ENCODE measurements at places on chromosomes 2 and 18.

GRCh38 chr2:66198873-66199272 lies 236.1 kb upstream of the MEIS1 start:
- no peak for DNase-seq

GRCh38 chr2:134284119-134284670 lies 30.3 kb downstream of the MGAT5 start:
- no peak for DNase-seq

DNA sequence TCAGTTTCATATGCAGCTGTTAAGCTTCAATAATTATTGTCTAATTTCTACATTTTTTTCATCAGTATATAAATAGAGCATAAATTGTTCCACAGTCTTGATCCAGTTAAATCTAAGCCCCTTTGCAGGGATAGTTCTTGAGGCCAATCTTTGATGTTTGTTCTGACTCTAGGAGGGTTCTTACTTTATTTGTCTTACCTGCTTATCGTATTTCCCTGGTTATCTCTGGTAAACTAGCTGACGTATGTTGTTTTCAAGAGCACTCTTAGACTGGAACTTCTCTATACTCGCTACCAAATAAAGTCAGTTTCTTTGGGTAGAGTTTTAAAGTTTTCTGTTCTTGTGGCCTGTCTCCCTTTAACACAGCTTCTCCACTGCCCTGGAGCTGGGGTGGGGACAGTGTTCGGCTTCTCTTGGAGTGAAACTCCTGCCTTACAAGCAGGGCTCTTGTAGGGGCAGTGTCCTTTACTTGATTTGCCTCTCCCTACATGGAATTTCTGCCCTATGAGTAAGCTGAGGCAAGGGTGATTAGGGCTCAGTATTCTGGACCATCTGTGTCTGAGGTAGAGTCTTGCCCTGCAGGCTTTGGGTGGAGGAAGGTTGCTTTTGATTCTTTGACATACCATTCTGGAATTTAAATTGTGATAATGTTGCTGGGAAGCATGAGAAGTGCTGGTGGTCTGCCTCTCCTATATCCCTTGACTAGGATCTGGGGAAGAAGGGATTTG lies 90.3 kb downstream of the PTPN4 start:
- no peak for DNase-seq

DNA sequence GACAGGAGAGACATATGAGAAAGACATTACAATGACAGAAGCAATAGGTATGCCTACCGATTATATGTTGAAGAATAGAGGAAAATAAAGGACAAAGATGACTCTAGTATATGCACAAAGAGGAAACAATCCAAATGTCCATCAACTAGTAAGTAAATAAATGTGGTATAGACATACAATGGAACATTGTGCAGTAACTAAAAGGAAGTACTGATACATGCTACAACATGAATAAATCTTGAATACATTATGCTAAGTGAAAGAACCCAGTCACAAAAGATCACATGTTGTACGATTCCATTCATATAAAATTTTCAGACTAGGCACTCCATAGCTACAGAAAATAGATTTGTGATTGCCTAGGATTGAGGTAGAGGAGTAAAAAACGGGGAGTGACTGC lies 28.5 kb upstream of the PGAP1 start:
- DNase-seq = no peak

DNA sequence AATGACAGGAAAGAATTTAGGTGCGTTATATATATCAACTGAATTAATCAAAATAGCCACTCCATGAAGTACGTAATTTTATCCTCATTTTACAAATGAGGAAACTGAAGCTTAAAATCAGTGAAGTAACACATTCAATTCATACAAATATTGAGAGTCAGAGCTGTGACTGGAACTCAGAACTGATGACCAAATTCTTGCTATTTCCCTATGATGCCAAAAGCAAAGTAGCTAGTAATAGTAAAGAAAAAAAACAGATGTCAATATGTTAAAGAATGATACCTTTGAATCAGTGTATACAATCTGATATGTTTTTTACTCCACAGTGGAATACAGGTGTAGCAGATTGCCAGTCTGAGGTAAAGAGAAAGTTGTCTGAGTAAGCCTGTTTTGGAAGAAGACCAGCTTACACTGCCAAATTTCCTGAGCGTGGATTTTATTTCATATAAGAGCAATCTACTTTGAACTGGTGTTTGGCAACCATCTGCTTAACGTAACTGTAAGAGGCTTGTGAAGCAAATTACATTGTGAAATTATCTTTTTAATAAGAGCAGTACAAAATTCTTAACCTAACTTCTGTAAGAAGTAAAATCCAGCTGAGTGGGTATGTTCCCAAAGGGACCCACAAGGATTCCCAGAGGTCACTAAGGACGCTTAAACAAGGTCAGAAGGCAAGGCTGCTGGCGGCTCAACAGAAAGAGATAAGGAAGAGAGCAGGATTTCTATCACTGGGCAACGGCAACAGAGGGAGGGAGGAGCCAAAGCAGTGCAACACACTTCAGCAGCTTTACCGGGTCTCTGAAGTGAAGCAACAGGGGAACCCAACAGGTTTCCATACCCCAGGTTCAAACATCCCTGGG lies 85.6 kb downstream of the IKZF2 start:
- no peak for DNase-seq

GRCh38 chr18:45408218-45408617 lies 207.1 kb upstream of the SLC14A2 start:
- no peak for DNase-seq

GRCh38 chr2:75558786-75559679 lies 1.7 kb downstream of the EVA1A start:
- no peak for DNase-seq

DNA sequence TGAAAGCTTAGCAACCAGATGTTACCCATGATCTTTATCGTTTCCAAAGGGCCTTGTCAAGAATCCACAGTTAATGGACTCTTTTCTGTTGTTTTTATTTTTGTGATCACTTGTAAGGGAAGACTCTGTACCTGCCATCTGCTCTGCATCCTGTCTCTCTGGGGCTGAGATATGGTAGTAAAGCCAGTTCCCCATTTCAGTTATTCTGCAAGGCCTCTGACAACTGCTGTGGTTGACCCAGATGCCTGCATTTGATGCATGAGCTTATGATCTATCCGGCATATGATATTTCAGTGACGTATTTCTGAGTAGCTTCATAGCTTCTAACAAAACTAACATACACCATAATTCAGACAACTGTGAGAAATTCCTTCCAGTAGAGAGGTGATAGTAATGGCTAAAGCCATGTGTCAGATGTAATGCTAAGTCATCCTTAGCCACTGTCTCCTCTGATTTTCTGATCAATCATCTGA lies 105.1 kb downstream of the TPO start:
- DNase-seq = no peak

GRCh38 chr2:95345081-95345562 lies 48.0 kb downstream of the KCNIP3 start:
- no peak for DNase-seq

DNA sequence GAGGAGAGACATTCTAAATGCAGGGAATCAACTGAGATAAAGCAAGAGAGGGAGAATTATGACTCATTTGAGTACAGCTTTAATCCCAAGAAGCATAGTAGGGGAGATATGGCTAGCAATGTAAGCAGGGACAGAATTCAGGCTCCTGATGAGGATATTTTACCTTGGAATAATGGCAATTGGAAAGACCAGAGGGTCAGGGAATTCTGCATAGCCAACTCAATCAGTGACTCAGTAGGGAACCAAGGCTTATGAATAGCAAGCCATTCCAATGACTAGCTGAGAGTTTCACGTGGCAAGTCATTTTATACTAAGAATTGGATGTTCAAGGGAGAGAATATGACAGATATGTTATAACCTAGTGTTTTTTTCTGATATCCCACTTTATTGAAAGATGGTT lies 563.8 kb upstream of the NETO1 start:
- DNase-seq = no peak

DNA sequence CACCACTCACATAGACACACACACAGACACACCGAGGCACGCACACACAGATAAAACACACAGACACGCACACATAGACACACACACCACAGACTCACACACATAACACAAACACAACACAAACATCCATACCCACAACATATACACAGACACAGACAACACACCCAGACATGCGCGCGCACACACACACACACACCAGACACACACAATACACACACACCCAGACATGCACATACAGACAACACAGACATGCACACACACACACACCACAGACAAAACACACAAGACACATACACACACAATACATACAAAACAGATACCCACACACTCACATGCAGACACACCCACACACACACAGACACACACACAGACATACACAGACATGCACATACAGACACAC lies 95.4 kb upstream of the SMAD7 start:
- DNase-seq = no peak

DNA sequence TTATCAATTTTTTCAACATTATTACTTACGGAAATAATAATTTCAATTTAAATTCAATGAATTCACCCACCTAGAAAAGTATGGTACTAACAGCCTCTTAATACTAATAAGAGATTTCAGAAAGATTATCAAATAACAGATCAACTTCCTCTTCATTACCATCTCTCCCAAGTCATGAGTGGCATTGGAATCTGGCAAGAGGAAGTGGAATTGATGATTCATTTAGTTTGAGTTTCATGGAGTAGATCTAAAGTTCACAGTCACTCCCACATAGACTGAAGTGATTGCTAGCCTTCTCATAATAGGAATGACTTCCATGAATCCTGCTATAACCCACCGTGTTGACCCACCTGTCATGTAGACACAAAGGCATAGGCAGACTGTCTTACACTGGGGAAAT lies 77.7 kb upstream of the WDR75 start:
- DNase-seq = no peak

GRCh38 chr2:69043736-69044400 lies 30.9 kb downstream of the ANTXR1 start:
- DNase-seq = no peak

DNA sequence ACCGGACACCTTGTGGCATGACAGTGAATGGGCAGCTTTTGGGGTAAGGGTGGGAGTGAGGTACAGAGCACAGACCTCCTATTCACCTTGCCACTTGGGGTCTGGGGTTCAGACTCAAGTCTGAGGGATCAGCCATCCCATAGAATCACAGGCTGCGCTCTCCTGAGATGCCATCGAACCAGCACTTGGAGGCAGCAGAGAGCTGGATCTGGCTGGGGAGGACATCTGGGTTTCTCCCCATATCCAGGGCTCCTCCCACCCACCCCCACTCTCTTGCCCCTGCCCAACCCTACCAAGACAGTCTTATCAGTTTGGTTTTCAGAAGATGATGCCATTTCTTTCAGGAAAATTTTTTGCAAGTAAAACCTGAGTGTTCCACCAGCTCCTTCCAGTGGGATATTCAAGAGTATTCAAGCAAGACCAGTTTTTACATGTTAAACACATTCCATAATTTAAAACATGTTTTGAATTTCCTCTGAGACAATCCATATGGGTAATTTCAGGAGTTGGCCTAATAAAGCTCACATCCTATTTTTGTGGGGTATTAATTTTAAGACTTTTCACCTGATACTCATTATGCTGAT lies 29.2 kb upstream of the TEX44 start:
- DNase-seq = no peak

GRCh38 chr2:68272246-68272994 lies 20.1 kb upstream of the PPP3R1 start:
- DNase-seq = no peak

GRCh38 chr2:47688561-47688960 lies 94.4 kb upstream of the MSH6 start:
- no peak for DNase-seq

DNA sequence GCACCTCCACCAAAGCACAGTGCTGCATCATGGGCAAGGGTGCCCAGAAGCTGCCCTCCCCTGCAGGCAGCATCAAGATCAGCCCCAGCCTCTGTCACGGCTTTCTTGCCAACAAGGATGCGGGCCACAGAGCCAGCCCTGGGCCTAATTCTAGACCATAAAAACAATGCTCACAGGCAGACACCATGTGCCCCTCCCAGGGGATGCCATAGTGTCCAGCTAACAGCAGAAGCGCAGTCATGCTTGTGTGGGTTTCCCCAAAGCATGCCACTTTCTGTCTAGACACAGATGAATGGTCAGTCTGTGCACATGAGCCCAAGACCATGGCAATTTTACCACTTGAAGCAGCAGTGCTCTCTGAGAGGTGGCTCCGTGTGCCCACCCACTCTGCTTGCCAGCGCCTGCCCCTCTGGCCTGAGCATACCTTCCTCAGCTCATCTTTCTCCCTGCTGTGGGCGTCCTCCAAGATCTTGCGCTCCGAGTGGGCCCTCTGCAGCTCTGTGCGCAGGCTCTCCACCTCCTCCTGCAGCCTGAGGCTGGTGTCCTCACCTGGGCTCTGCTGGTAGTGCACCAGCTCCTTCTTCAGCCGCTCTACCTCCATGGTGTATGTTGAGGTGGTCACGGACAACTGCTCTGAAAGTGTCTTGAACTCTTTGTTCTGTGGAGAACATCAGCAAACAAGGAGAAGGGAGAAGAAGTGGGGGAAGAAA lies 81.3 kb upstream of the ACAA2 start:
- no peak for DNase-seq

DNA sequence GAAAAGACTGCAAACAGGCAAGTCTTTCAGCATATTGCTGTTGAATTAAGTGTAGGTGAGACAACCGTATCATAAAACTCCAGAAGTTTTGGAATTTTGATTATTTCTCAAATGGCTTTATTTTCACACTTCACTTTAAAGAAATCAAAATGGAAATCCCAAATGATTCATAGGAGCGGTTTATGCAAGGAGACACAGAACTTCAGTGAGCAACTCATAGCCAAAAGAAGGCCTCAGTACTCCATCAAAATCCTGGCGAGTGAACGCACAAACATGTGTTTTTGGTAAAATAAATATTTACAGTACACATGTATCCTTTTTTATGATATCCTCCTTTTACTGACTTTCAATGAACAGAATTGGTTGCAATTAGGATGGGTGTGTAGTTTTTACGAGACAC lies 140.4 kb upstream of the APCDD1 start:
- DNase-seq = no peak

DNA sequence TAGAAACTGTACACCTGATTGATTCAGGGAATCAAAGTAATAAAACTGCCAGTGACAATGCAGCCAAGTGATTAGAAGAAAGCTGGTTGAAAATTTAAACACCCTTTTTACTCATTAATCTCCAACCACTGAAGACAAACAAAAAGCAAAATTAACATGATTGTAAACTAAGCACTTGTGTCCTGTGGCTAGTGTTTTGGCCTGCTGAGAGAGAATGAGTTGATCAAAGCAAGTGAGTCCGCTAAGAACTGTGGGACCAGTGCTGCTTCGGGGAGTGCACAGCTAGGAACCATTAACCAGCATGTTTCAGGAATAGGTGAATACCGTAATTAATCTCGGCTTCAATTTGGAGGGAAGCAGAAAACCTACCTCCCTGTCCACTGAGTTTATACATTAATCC lies 13.6 kb upstream of the PAPOLG start:
- DNase-seq = no peak

- no peak for DNase-seq
Measured at GRCh38 chr2:202140522-202141252, 67.6 kb downstream of the KIAA2012 start.

GRCh38 chr2:160667811-160668210 lies 174.2 kb upstream of the RBMS1 start:
- no peak for DNase-seq
